ENCODE measurements at places on chromosomes 7 and 10. TPM values are rescaled to one million over a fixed set of nuclear protein-coding genes. Genes with fewer than 3 reads are reported as not detected.

DNA sequence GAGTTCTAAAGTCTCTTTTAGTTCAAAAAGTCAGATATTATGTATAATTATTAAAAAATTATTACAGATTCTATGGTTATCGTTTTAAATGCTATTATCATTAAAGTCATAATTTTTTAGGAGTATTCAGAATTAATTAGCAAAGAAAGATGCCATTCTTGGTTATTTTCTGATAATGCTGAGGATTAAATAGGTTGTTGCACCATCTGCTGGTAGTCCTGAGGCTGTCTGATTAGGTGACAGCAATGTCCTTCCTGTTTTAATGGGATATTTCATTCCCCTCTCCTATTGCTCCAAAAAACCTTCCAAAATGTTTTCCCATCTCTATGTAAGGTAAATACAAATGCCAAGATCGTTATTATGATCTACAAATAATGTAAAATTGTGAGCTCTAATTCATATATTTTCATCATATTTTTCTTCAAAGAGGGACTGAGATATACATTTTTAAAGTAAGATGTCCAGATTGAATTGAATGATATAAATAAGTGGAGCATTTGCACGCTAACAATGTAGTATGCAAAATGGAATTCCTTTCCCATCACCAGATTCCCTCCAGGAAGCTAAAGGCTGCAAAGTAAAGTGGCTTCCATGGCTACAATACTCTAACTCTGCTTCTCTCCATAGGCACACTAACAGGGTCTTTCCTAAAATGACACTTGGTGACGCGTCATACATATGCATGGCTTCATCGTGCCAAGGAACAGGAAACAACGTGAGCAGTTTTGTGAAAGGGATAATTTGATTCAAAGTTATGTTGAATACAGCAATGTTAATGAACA, 58.8 kb upstream of the AKR1E2 start:
- DNase-seq, result peak; percentile 32

GRCh38 chr10:132537684-132538001, at the start of gene INPP5A:
Gene INPP5A (plus strand): TSS chr10:132537787. CDS start chr10:132538097, 310 bp downstream.
- no peak for DNase-seq

DNA sequence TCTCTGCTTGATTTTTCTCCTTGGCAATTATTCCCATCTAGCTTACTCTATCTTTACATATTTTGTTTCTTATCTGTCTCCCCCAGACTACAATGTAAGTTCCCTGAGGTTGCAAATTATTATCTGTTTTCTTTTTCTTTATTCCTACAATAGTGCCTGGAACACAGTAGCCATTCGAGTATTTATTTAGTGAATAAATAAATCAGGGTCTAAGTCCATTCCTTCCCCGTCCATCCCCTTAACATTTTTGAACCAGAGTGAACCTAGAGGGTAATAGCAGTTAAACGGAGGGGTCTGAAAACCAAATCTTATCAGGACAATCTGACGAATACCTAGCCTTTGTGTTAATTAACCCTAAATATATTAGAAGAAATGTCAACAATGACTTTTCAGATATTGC, 252.8 kb upstream of the YAE1 start:
- no peak for DNase-seq

The NUTM2A gene
- 1.7 TPM for total RNA-seq

The MEIG1 gene
- 3.5 TPM for total RNA-seq

- no peak for DNase-seq
Observed at GRCh38 chr10:77226452-77226851, 411.2 kb downstream of the KCNMA1 start.

The TBX20 gene
- total RNA-seq, result not detected

Data from Caki2 (cell line).